ENCODE measurements at places on chromosomes 1 and 21. TPM values are rescaled to one million over a fixed set of nuclear protein-coding genes. Genes with fewer than 3 reads are reported as not detected.

GRCh38 chr1:203456577-203456976 is 19.0 kb upstream of the PRELP start:
- no peak for DNase-seq

GRCh38 chr1:57916041-57916440 is 492.2 kb upstream of the DAB1 start:
- no peak for DNase-seq

TMEM61 gene
- not detected for total RNA-seq

DNA sequence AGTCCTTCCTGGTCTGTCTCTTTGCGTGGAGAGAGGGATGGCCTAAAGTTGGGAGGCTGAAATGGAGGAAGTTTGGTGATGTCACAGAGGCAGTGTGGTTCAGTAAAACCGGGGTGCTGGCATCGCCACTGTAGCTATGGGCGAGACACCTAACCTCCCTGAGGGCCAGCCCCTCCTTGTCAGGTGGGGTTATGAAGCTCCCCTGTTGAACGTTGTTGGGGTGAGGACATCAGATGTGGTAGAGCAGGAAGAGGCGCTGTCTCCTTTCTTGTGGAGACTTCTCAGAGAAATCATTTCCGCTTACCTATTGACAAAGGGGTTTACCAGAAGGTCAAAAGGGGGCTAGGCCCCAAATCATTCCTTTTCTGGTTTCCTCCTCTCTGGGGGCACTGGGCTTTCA is 294.7 kb downstream of the SIPA1L2 start:
- no peak for DNase-seq

DNA sequence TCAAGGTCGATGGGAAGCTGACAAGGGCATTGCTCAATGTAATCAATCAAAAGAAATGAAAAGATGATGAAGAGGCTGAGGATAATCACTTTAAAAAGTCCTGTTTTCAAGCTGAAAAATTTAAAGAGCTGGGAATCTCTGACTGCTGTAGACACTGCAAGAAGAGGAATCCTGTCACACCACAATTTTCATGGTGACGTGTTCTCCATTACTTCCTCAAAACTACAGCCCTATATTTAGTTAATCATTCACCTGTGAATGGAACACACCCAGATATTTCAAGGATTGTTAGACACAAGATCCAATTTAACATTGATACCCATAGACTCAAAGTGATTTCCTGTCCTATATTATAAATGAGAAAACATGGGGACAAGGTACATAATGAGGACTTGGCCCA is 1048.3 kb downstream of the AMY1C start:
- no peak for DNase-seq

Measured in HFFc6 (cell line).